Activated T-cell treated with anti-CD3 and anti-CD28 coated beads, Interleukin-2, amount 50 U/mL, for 4 hours (primary cell): ENCODE measurements at places on chromosomes 1 and 21. TPM values are rescaled to one million over a fixed set of nuclear protein-coding genes. Genes with fewer than 3 reads are reported as not detected.

- DNase-seq, result no peak
Measured at GRCh38 chr1:61442544-61442943, 282.4 kb downstream of the TM2D1 start.

DNA sequence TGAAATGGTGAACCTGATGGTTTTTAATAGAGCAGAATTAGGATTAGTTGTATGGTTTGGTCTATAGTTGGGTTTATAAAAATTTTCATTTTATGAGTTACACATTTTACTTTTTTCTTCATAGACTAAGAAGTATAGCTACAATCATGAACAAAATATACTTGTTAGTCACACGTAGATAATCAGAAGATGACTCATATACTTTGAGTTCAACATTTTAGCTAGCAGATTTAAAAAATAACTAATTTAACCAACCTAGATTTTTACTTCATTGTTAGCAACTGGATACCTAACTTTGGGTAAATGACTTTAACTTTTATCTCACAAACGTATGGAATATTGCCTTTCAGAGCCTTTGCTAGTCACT, 27.9 kb downstream of the MORC3 start:
- no peak for DNase-seq

DNA sequence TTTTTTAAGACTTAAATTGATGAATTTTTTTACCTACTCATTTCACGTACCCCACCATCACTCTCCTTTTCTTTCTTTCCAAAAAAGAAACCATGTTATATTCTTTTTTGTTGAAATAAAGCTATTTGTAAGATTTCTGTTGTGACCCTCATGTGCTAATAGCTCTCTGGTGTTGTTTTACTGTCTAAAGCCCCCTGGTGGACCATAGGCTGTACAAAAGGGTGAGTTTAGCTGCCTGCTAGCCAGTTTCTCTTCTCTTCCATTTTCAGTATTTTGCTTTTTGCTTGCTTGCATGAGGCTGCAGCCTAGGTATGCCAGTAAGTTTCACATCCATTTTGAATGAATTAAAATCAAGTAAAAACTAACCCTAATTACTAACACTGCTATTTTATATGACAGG, 15.6 kb upstream of the VAMP3 start:
- no peak for DNase-seq

LENEP gene
- total RNA-seq, result not detected

GRCh38 chr1:151790940-151791651, 796 bp upstream of the TDRKH start:
- no peak for DNase-seq

GRCh38 chr1:112676543-112676942, 2.1 kb downstream of the MOV10 start:
- no peak for DNase-seq

- no peak for DNase-seq
Measured at GRCh38 chr1:23617084-23617521, 57.8 kb upstream of the ID3 start.

GRCh38 chr1:230381585-230381984, 44.5 kb downstream of the PGBD5 start:
- DNase-seq, result no peak

CGN gene
- total RNA-seq, result 0.68 TPM

DNA sequence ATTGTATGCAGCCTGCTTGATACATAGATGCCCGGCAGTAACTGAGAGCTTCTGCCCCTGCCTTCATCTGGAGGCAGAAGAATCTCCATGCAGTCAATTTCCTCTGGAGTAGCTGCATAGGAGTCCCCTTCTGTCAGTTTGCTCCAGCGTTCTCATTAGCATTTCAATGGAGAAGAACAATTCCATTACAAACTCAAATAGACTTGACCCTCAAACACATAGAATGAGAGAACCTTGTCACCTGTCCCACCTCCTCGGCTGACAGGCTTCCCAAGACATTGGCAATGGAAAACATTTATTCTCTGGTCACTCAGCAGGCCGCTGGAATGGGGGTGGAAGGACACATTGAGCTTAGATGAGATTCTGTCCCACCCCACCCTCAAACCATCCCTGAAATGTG, 45.6 kb upstream of the TMEM51 start:
- DNase-seq, result no peak

CELA2A gene
- total RNA-seq, result 0.83 TPM

DNA sequence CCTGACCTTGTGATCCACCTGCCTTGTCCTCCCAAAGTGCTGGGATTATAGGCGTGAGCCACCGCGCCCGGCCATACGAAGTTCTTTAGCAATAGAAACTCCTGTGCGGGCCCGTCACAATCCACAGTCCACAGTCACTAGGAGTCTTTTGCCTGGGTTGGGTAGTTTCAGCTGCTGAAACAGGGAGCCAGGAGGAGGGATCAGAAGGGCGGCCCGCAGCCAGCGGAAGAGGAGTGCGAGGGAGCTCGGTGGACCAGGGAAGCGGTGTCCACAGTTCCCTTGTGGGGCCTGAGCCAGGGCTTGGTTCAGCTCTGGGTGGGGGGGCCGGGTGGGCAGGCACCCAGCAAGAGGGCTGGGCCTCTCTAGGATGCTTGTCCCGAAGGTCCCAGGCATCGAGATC, 17.9 kb upstream of the HSPG2 start:
- DNase-seq, result no peak

DNA sequence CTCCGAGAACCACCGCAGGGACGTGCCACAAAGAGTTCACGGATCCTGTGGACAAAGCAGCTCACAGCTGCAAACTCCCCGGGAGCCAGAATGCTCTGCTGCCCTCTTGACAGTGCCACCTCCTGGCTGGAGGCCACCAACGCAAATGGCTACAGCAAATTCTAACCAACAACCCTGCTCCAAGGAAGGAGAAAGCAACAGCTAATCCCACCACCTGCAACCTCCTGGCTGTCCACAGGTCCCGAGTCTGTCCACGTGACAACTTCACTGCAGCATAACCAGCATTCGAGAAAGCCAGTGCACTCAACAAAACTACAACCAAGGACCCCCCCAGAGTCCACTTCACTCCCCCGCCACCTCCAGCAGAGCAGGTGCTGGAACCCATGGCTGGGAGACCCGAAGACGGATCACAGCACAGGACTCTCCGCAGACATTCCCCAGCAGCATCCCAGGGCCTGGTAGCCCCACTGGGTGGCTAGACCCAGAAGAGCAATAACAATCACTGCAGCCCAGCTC, 17.3 kb downstream of the POFUT2 start:
- peak; percentile 1 for DNase-seq

- no peak for DNase-seq
Measured at GRCh38 chr1:204069887-204070286, 3.0 kb upstream of the SOX13 start.

DNA sequence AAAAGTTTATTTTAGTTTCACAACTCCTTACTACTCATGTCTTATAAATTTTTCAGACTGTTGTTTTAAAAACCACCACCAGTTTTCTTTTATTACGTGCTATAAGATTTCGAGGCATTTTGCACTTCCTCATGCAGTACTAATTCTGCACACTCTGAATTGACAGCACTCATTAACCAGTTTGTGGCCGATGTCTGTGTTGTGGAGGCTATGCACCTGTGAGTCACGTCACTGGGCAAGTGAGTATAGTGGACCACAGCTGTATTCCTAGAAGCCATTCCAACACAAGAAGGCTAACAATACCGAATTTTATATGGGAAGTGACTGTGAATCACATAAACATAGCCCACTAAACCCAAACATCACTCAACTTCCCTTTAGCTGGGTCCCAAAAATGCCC, 21.0 kb upstream of the SPATA6 start:
- DNase-seq, result no peak

DNA sequence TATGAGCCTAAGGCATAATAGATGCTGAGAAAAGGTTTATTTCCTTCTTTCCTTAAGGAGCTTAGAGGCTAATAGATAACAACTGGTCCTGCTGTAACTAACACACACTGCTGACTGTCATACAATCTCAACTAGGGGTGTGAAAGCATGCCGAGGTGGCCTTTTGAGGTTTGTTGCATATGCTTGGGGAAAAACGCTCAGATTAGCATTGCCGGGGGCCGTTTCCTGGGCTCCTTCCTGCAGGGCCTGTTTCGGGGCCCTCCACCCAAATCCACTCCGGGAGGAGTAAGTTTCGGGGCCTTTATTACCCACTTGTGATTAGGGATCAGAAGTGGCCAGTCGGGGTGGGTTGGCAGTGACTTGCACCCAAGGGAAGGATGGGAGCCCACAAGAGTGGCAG, 27.2 kb upstream of the RCSD1 start:
- DNase-seq, result no peak

DNA sequence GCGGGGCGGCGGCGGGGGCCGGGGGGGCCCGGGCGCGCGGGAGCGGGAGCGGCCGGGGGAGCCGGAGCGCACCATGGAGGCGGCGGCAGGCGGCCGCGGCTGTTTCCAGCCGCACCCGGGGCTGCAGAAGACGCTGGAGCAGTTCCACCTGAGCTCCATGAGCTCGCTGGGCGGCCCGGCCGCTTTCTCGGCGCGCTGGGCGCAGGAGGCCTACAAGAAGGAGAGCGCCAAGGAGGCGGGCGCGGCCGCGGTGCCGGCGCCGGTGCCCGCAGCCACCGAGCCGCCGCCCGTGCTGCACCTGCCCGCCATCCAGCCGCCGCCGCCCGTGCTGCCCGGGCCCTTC, 546 bp downstream of the SKI start:
- DNase-seq, result peak; percentile 26

CLCNKB gene
- not detected for total RNA-seq

GRCh38 chr1:17617787-17618557, 78.5 kb downstream of the ARHGEF10L start:
- no peak for DNase-seq

SAMD11 gene
- total RNA-seq, result not detected

SLC37A1 gene
- total RNA-seq, result 16.3 TPM

LCE3D gene
- total RNA-seq, result not detected

AXDND1 gene
- total RNA-seq, result 0.65 TPM

NGF gene
- not detected for total RNA-seq

- no peak for DNase-seq
Measured at GRCh38 chr21:40647706-40648105, 199.3 kb downstream of the DSCAM start.

CFH gene
- total RNA-seq, result 0.63 TPM

DNA sequence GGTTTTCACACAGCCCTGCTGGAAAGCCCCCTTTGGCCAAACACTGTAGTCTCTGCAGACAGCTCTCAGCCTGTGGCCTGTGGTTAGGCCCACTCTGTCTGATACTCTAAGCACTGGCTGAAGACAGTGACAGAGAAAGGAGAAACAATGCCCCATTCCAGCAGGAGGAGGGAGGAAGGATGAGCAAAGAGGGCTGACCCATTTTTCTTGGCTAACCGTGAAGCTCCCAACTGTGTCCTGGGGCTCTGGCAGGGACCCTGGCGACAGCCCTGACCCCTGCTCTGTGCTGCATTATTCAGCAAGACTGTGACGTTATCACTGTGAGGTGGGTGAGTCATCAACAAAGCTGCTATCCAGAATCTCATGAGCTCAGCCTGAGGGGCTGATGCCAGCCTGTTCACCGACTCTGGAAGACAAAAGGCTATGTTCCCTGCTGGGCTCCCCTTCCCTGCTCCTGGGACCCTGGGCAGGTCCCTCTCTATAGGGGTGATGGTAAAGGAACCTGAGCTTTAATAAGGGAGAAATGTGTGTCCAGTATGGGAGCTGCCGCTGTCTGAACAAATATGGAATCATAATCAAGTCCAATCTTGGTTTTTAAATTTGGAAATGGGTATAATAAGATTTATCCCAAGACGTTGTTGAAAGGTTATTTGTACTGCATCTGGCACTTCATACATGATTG, 107.0 kb downstream of the RHOU start:
- DNase-seq, result no peak
